ENCODE measurements at places on chromosomes 4 and X.

DNA sequence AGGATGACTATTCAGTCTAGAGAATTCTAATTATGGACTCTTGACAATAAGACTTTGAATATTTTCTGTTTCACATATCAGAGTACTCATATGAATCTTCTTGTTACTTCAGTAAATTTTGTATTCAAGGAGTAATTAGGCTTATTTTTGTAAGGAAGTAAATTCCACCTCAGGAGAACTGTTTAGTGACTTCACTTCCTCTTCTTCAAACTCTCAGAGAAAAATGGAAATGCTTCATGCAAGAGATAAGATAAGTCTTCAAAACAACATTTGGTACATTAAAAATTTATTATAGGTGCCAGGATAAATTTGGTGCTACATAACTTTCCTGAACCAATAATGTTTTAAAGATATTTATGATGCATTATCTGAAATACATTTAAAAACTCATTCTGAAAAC is 1421.9 kb downstream of the PCDH7 start:
- DNase-seq = no peak

DNA sequence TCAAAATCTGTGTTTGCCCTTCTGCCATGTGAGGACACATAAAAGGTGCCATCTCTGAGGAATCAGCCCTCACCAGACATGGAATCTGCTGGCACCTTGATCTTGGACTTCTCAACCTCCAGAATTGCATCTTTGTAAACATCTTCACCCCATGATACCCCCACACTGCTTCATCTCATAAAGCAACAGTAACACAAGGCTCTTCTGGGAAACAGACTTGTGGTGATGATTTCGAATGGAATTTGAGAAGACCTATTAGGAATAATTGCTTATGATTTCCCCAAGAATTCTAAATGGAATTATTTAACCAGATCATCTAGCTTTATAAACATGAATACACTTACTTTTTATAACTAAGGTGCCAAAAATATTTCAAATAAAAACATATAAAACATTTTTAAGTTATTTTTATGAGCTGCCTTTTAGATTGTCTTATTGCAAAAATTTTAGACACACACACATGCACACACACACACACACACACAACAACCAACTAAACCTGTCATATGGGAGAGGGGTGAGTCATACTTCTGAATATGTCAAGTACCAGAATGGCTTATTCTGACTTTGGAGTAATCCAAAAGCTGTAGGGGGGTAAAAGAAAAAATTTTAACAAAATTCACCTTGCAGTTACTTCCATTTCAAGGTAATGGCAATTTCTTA is 82.0 kb downstream of the USP46 start:
- DNase-seq = no peak

DNA sequence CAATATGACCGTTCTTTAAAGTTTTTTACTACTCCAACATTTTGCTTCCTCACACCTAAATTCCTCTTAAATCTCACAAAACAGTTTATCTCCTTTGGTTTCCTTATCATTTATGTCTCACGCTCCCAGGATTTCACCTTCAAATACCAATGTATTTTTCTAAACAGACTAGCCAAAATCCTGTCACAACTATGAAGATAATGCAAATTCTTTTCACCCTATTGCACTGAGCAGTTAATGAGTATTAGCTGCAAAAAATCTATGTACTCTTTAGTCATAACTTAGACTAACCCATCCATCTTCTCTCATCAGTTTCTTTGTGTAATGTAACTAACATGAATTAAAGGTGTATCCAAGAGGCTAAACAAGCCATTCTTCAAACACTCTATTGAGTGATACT is 151.3 kb downstream of the COMMD8 start:
- DNase-seq = no peak

DNA sequence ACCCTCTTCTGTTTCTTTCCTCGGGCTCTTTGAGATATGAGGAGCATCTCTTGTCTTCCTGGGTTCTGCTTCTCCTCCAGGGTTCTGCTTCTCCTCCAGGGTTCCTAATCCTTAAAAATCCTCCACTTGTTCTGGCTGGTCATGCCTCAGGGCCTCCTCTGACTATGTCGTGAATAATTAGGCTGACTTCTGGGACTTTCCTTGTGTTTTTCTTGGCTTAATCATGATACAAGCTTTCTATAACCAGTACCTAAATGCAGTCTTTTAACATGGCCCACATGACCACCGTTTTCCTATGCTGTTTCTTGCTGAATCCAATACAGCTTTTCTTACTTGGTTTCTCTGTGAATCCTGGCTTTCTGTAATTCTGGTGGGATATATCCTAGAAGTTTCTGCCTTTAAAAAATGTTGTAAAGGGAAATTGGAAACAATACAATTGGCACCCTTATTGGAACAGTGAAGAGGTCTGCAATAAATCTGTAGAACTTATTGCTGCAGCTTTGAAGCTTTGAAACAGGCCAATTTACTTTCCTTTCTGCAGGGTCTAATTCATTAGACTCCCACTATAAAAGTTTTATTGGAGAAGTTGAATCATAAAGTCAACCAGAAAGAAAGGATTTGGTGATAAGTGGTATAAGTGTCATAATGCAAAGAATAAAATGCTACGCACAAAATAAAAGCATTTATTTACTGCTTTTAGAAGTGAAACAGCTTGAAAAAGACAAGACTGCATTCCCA is 213.1 kb downstream of the UGT8 start:
- DNase-seq = no peak
